ENCODE measurements at places on chromosomes 4 and X.
A peak's percentile ranks its signal among the peaks of the same experiment; 100 is the strongest.

GRCh38 chr4:186502231-186502630, 53.1 kb downstream of the MTNR1A start:
- no peak for DNase-seq

DNA sequence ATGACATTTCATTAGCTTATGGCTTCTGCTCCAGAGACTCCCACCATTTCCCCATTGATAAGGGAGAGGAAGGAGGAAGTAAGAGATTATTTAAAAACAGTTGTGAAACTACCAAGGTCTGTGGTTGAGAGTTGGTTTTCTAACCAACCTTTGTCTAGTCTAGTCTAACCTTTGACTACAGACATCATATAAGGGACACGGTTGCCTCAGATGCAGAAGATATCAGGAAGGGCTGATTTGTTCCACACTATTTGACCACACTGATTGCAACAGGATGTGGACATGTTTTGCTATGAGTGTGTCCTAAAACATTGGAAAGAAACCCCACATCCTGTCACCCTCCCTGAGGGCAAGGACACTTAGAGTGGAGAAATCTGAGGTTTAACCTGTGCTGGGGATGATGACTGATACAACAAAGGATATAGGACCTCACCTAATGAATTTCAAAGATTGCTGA, 53.0 kb downstream of the COQ2 start:
- peak; percentile 89 for DNase-seq

DNA sequence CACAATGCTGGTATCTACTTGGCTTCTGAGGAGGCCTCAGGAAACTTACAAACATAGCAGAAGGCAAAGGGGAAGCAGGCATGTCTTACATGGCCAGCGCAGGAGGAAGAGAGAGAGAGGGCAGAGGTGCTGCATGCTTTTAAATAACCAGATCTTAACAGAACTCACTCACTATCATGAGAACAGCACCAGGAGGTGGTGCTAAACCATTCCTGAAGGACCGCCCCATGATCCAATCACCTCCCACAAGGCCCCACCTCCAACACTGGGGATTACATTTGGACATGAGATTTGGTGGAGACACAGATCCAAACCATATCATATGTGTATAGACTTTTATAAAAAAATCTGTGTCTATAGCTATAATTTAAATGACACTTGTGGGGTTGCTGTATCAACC, 48.6 kb upstream of the ERVMER34-1 start:
- no peak for DNase-seq

GRCh38 chr4:80180743-80181142, 16.6 kb upstream of the PRDM8 start:
- no peak for DNase-seq

- no peak for DNase-seq
These were observed 67.4 kb downstream of the CNGA2 start for GRCh38 chrX:151801980-151802379.

Data from T-helper 2 cell (primary cell).